ENCODE measurements at places on chromosomes 4 and X.

DNA sequence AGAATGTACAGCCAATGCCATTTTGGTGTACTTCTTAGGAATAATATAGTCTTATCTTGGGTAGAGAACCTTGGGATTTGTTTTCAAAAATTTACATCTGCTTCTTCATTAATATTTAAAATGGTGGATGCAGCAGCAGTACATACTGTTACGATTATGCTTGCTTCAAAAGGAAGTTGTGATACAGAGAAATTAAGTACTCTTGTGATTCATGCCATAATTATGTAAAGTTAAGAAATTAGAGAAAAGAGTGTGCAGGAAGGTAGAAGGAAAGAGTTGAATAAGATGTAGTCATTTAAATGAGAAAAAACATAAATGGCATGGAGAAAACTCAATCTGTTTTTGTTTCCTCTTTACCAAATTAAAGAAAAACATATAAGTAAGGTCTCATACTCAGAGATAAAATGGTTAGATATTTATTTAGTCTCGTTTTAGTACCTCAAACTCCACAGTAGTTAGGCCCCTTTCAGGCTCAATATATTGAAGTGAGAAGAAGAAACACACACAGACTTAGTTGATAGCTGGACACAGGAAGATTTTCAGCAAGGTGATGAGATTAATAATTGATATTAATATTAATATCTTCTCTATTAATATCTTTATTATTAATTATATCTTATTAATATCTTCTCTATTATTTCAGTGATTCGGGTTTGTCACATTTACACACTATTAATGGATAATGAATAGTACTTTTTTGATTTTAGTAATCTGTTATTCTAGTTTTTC is 70.1 kb upstream of the HPGD start:
- no peak for DNase-seq

- DNase-seq: no peak
Observed at GRCh38 chrX:48698306-48698705, 1.8 kb downstream of the SUV39H1 start.

- no peak for DNase-seq
Observed at GRCh38 chrX:85964744-85965143, 82.6 kb downstream of the CHM start.

- DNase-seq: no peak
Observed at GRCh38 chr4:44563496-44563895, 87.9 kb downstream of the YIPF7 start.

GRCh38 chrX:15202454-15203177 is 67.3 kb downstream of the ASB9 start:
- no peak for DNase-seq

DNA sequence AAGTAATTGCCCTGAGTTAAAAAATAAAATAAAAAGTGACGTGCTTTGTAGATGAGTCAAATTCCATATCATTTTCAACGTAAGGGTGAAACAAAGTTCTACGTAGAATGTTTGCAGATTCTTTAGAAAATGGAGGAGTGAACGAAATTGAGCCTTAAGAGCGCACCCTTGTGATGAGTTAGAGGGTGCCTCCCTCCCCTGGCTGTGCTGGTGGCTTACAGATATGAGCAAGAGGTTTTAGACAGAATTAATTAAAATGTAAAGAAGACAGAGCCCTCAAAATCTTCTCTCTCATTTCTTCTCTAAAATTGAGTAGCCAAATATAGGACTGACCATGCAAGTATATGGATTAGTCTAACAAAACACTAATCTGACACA is 30.2 kb upstream of the LGI2 start:
- DNase-seq: no peak

- no peak for DNase-seq
Observed at GRCh38 chr4:81724925-81725329, 253.2 kb upstream of the RASGEF1B start.

DNA sequence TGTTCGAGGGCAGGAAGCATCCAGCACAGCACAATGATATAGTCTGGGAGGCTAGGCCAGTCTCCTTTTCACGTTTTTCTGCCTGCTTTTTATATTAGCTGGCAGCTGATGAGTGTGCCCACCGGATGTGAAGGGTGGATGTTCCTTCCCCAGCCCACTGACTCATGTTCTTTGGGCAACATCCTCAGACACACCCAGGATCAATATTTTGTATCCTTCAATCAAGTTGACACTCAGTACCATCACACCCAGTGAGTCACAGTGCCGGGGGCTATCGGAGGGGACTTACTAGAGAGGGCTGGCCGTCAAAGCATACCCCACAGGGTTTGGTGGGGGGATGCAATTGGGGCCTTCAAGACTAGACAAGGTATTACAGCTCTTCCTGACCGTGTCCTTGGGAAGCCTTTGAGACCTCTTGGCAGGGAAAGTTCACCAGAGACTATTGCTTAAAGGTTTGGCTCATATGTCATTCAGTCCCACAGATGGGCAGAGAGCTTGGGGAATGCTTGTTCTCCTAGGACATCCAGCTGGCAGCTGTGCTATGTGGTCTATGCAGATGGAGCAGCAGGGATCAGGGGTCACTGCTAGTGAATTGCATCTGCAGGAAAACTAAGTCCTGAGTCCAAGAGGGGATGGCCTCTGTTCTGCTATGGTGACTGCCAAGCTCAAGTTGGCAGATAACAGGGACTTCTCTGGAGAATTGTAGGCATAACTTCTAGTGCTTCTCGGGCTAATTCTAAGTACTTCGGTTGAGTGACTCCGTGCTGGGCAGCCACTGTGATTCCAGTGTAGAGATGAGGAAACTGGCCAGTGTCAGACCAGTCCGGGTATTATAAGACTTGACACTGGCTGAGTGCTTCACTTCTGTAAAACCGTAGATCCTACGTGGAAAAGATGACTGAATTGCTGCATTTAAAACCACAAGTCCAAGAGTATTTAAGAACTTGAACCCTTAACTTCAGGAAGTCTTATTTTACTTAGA is 12.9 kb upstream of the WDR1 start:
- DNase-seq: no peak

- DNase-seq: no peak
Observed at GRCh38 chr4:87527431-87528220, 1.6 kb downstream of the SPARCL1 start.

DNA sequence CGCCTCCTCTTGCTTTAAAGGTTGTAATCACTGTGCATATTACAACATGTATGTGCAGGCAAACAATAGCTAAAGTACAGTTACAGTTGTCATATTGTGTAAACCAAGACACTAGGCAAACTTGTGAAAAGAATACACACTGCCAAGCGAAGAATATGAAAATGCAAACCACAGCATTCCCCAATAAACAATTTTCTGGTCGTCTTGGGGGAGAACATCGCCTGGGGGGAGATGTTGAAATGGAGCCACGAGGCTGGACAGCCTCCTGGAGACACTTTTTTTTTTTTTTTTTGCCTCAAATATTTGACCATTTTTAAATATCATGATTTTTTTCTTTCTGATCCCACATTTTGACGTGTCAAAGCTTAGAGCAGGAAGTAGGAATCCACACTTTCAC is 51.7 kb upstream of the PDLIM3 start:
- no peak for DNase-seq

DNA sequence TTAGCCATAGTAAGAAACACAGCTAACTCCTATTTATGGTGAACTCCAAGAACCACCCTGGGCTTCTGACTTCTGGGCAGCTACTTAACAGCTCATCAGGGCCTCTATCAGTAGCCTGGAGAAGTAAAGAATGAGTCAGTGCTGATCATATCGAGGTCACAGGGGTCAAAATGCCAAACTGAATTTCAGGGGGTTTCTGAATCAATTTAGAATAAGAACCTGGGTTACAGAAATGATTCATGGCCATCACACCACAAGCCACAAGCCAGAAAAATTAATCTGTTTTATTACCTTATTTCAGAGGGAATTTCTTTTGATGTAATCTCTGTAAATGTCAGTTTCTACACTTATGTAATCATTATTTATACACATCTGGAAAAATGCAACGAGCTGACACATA is 64.4 kb downstream of the CHST7 start:
- no peak for DNase-seq

- DNase-seq: no peak
Observed at GRCh38 chr4:20323991-20324390, 72.3 kb downstream of the SLIT2 start.

GRCh38 chr4:148443512-148444295 is 1.5 kb upstream of the NR3C2 start:
- no peak for DNase-seq

GRCh38 chr4:149897783-149898182 is 82.1 kb upstream of the IQCM start:
- no peak for DNase-seq
